Activated T-cell treated with anti-CD3 and anti-CD28 coated beads, Interleukin-2, amount 50 U/mL, for 4 hours (primary cell): ENCODE measurements at places on chromosomes 12 and 14.

DNA sequence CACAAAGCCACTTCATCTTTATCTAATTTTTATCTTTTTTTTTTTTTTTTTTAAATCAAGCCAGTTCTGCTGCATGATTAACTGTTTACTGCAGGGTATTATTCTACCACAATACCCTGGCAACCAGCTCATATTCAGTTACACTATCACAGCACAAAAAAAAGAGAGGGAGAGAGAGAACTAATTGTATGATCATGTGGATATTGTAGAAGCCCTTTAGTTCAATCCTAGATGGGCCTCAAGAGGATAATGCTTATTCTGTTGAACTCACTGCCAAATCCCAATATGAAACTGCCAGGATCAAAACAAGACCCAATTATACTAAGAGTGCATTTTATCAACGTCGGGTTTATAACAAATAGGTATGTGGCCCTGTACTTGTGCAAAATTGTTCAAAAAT lies 51.5 kb downstream of the MED13L start:
- DNase-seq: no peak

GRCh38 chr14:105641075-105641937 lies 114.9 kb downstream of the TMEM121 start:
- DNase-seq: no peak

DNA sequence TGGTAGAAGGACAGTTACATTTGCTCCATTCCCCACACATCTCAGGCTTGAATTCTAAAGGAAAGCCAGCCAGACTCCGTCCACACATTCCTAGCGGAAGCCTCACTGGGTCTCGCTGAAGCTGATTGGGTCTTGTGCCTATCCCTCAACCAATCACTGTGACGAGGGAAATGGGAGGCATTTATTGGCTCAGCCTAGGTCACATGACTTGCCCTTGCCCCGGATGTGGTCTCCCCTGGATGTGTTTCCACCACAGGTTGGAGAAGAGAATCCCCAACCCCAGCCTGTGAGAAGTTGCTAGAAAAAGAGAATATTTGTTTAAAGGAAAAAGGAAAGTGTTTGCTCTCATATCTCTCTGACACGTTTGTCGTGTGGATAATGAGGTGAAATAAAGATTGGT lies 93.4 kb downstream of the C12orf75 start:
- no peak for DNase-seq

DNA sequence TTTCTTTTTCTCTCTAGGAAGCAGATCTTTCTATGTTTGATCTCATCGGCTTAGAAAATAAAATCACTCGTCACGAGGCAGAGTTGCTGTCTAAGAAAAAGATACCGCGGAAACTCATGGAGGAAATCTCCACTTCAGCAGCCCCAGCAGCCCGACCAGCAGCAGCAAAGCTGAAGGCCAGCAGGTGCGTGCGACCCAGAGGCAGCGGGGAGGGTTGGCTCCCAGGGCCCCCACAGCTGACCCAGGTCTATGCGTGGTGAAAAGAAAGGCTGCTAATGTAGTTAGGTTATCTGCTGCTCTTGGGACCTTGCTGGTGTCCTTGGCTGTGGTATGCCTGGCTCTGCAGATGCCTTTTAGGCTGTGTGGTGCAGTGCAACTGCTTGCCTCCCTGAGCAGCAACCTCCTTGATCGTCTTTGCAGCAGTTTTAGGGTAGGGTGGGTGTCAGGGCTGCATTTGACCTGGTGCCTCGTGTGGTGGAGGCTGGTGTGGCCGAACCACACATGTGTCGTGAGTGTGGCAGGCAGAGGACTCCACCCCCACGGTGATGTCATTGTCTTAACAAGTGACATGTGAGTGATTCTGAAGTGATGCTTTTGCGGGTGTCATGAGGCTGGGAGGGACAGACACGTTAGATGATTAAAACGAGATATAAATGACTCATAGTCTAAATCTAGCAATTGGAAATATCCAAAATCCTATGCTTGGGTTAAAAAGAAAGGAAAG lies 68.6 kb downstream of the EP400 start:
- no peak for DNase-seq

- DNase-seq: no peak
Measured at GRCh38 chr14:96176275-96176674, 28.4 kb upstream of the BDKRB2 start.
